Ovary (tissue), 10 donors: ENCODE measurements at places on chromosomes 6 and 20.

DNA sequence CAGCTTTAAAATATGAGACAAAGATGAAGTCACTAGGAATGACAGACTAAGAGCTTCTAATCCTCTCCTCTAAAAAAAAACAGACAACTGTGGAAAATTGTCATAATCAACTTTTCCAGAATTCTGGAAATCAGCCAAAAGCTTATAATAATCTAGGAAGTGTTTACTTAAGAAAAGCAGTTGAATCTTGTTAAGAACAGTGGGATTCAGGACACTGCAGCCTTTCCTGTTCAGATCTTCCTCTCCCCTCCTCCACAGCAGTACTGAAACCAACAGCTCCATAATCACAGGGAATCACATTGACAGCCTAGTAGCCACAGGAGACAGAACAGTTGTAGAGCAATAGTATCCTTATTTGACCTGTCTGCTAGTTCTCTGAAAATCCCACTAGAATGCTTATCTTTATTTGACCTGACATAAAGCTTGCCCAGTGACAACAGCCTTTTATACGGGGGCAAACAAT lies 41.6 kb downstream of the IBTK start:
- DNase-seq, result no peak

DNA sequence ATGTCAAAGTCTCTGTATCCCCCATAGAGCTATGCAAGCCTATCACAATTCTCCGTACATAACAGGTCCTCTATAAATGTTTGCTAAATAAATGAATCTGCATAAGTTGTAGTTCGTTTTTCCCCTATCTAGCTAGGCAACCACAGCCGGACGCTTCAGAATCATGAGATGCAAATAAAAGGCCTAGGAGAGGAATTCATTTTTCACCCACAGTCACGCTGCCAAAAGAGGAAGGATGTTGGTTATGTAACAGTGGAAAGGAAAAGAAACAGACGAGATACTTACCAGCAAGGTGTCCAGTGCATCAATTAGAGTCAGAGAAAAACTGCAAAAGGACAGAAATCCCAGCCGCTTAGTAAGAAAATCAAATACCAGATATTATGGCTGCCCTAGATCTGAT lies 2.4 kb downstream of the EDEM2 start:
- no peak for DNase-seq

DNA sequence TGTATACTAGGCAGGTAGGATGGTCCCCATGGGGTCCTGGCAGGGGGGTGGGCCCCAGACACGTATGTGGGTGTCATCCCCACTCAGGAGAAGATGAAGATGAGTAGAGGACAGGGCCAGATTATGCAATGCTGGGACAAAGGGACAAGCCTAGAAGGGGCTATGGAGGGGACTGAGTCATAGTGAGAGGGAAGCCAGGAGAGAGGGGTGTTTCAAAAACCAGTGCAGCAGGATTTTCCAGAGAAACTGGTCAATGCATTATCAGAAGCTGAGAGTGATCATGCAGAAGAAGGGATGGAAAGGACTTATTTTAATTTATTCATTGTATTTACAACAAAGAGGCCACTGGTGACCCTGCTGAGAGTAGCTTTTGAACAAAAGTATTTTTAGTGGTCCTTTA lies 74.0 kb downstream of the PPP1R3G start:
- DNase-seq, result no peak

- DNase-seq, result no peak
These were observed 6.2 kb downstream of the CSTL1 start for GRCh38 chr20:23445596-23446217.

DNA sequence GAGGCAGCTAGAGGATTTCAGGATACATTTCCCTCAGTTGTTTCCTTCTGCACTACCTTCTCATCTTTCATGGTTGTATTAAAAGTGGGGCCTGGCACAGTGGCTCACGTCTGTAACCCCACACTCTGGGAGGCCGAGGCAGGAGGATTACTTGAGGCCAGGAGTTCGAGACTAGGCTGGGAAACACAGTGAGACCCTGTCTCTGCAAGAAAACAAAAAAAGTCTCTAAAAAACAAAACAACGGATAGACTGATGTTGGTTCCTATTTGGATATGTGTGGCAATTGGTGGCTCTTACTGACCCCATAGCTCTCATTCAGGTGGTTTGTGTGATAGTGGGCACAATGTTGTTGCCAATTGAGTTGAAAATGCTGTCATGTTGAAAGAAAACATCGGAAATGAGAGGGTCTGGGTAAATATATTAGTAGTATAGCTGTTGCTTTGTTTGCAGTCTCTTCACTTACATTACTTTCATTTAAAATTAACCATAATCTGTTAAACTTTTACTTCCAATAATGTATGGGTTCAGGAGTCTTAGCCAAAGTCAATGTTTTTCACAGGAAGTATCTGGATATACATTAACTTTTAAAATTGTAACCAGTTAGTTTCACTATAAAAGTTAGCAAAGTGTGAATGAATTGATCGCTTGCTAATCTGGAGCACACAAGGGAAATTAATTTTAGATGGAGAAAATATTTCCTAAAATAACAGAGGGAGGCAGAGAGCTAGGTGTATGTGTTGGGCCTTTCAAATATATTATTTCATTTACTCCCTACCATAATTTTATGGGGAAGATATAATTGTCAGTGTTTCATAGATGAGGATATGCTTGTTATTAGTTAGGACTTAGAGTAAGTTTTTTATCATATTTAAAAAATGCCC lies 31.1 kb downstream of the UTRN start:
- DNase-seq, result no peak

- DNase-seq, result no peak
These were observed 536.9 kb downstream of the KIF16B start for GRCh38 chr20:16036331-16036730.

- DNase-seq, result no peak
These were observed 743.3 kb upstream of the CHD6 start for GRCh38 chr20:42361402-42361970.

GRCh38 chr6:36633370-36633769 lies 39.2 kb downstream of the SRSF3 start:
- DNase-seq, result no peak

DNA sequence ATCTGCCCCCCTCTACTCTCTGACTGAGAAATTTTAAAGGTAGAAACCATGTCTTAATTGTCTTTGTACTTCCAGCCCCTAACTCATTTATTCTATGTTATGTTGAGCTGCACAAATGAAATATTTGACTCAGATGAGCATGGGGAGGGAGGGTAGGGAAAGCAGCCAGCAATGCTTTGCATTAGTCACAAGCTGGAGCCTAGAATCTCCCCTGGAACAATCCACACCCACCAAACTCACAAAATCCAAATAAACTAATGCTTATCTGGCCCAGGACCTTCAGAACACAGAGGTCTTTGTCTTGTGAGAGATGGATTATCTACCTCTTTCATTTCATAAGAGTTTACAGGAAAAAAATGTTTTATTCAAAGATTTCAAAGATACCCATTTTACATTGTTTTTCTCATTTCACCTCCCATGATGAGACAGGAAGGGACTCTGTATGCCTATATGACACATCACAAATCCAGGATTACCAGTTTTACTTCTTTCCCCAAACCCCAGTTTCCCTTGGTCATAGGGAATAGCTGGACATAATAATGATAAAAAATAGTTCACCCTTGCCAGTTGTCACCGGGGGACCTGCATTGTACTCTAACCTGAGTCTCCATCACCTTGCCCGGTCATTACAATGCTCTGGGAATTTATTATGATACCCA lies 466.9 kb downstream of the KIF16B start:
- no peak for DNase-seq

GRCh38 chr20:44233436-44234016 lies 13.6 kb upstream of the GDAP1L1 start:
- DNase-seq, result no peak

- no peak for DNase-seq
These were observed 7.3 kb upstream of the PXDC1 start for GRCh38 chr6:3758842-3759144.

GRCh38 chr6:129747588-129748112 lies 37.7 kb upstream of the ARHGAP18 start:
- DNase-seq, result no peak

DNA sequence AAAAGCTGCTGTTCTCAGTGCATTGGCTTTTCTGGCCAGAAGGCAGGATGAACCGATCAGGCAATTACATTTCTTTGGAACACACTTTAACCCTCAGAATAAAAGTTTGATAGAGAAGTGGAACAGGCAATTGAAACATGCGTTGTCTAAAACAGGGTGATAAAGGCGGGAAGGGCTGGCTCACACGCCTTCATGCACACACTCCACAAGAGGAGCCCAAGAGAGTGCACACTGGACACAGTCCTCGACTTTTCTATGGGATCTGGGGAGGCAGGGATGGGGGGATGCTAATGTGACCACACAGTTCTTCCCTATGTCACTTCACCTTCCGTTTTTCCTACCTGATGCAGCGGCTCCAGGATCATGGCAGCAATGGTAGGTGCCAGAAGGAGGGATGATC lies 30.9 kb upstream of the TUBB2A start:
- no peak for DNase-seq

DNA sequence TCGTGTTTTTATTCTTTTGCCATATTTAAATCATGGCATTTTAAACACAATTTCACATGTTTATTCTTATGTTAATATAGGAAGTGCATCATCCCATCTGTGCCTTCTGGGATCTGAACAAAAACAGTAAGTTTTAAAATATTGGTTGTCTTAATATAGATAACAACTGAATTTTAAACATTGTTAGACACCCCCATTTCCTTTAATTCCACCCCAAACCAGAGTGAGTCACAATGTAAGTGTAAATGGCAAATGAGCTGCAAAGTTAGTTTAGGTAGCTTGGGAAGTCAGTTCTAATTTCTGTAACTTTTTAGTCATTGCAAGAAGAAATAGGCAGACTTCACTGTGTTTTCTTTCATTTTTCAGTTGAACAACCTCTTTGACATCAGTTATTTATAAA lies 108.0 kb downstream of the ADGRG6 start:
- DNase-seq, result no peak

DNA sequence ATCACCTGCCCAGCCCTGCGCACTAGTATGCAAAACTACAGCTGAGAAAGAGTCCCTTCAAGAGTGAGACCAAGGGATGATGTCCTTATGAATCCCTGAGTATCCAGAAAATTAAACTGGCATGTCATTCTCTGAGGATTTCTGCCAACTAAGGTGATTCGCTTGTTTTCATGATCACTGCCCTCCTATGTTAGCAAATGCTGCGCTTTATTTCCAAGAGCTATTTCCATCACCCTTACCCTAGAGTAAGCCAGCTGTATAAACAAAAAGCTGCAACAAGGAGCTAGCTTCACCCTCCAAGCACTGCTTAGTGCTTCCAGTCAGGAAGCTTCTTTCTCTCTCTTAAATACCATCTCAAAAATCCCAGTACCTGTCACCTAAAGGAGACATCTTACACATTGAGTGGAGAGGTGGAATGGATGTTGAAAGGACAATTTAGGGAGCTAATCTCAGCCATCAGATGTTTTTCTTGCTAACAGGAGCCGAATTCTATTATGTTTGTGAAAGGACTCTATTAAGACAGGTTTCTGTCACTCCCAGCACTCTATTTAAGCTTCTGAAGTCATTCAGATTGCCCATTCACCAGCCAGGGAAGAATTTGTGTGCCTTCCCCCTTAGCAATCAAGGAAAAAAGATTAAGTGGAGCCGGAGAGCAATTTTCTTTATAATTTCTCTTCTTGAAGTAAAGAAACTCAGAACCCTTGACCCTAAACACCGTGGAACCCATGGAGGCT lies 322.2 kb downstream of the NRN1 start:
- DNase-seq, result no peak

- DNase-seq, result no peak
These were observed 660.5 kb downstream of the EPM2A start for GRCh38 chr6:145074805-145075204.

- no peak for DNase-seq
These were observed 87.8 kb downstream of the SLC16A10 start for GRCh38 chr6:111175109-111175508.

- no peak for DNase-seq
These were observed 25.1 kb upstream of the TRIM26 start for GRCh38 chr6:30238178-30238795.

GRCh38 chr6:12661432-12662089 lies 55.0 kb upstream of the PHACTR1 start:
- no peak for DNase-seq

DNA sequence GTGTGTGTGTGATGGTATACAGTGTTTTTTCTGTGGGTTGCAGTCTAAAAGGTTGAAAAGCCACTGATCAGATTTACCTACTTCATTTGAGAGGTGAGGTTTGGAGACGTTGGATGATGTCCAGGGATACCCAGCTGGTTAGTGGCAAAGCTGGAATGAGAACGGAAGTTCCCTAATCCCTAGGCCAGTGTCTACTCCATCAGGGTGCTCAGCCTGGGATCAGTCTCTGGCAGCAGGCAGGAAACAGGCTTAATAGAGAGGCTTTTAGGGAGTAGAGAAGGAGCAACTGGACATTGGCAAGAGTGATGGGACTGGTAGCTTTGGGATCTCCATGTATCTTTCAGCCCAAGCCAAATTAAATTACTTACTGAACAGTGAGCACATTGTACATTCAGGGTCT lies 80.7 kb downstream of the C6orf52 start:
- no peak for DNase-seq

DNA sequence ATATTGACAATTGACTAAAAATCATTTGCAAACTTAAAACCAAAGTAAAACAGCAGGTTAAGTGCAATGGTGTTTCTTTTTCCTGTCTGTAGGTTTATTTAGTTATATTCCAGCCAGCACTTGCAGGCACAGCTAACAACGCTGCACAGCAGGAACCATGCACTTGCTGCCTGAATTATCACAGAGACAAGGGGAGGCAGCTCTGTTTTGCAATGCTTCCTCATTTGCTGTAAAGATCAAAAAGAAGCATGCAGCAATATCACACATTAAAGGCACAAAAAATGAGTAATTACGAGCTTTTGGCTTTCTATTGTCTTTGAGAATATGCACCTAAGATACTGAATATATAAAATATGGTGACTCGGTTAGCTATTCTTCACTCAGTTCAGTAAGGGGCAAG lies 241.9 kb downstream of the EPHA7 start:
- DNase-seq, result no peak

DNA sequence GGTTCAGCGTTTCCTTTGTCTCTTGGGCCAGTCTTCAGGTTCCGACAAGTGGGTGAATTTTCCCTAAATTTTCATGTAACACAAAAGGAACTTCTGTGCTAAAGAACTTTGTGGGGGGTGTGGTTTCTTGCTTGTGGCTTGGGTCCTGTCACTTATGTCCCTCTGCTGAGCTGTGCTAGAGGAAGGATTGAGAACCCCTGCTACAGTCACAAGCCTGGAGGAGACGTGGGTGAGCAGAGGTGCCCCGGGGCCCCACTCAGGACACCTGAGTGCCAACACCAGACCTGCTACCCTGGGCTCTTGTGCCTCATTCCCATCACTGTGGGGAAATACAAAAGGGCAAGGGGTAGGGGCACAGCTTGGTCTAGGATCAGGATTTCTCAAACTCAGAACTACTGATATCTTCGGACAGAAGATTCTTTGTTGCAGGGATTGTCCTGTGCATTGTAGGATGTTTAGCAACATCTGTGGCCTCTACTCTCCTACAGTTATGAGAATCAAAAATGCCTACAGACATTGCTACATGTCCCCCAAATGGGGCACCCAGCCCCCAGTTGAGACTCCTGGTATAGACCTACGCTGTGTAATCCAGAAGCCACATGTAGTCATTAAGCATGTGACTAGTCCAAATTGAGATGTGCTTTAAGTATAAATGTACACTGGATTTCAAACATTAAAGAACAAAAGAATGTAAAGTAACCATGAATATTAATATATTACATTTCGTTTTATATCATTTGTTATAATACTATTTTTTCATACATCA lies 128.7 kb downstream of the LY86 start:
- DNase-seq, result no peak
